ENCODE measurements at places on chromosomes 2 and 18. TPM values are rescaled to one million over a fixed set of nuclear protein-coding genes. Genes with fewer than 3 reads are reported as not detected.

GRCh38 chr2:175606010-175606841 lies 395.8 kb downstream of the LNPK start:
- DNase-seq = no peak

DNA sequence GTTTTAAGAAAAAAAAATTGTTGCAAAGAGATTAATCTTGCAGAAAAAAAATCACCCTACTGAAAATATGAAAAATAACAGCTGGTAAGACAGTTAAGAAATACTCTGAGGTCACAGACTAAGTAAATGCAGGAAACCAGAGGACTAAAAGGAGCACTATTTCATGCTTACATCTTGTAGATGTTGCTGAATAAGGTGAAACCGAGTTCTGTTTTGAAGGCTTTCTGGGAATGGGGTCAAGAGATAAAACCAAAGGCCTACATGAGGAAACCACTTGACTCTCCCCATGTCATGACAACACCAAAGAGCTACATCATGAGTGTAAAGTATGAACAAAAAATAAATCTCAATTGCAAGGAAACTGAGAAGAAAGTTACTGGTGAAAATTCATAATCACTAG lies 197.6 kb downstream of the LRP1B start:
- DNase-seq = no peak

- no peak for DNase-seq
These were observed 4.9 kb upstream of the RFX8 start for GRCh38 chr2:101479810-101480209.

- no peak for DNase-seq
These were observed 72.5 kb downstream of the GCA start for GRCh38 chr2:162416446-162416845.

DNA sequence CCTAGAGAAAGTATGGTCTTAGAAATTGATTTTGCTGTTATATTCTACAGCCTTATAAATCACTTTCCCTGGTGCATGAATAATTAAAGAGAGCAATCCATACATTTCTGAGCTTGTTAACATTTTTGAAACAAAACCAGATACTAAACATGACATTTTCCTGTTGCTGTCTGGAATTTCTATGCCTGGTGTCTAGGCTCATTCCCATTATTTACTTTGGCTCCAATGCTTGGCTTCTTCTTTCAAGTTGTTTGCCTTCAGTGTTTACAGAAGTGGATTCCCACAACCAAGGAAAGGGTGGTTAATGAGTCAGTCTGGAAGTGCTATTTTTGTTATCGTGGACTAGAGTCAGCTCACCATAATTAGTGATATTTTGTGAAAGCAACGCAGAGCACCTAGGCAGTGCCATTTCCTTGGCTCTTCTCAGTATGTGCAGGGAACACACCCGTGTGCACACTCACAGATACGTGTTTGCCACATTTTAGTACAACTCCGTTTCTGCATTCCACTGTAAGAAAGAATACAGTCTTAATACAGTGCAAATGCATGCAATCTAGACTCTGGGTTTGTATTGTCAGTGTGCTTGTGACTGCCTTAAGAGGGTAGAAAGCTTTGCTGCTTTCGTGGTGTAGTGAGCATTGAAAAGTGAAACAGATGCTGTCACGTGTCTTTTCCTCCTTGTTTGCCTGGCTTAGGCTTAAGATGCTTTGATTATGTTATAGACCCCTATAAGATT lies 185.0 kb upstream of the RASGRP3 start:
- peak; percentile 22 for DNase-seq

- DNase-seq = no peak
These were observed 7.3 kb downstream of the IL1RN start for GRCh38 chr2:113134717-113135116.

- no peak for DNase-seq
These were observed 681.5 kb upstream of the FAM98A start for GRCh38 chr2:34280606-34281005.

- DNase-seq = no peak
These were observed 55.2 kb downstream of the STK39 start for GRCh38 chr2:168191955-168192785.

GRCh38 chr2:39947294-39948015 lies 168.4 kb upstream of the THUMPD2 start:
- DNase-seq = no peak

GRCh38 chr2:85353876-85354285 lies 447 bp downstream of the RETSAT start:
- peak; percentile 85 for DNase-seq

DNA sequence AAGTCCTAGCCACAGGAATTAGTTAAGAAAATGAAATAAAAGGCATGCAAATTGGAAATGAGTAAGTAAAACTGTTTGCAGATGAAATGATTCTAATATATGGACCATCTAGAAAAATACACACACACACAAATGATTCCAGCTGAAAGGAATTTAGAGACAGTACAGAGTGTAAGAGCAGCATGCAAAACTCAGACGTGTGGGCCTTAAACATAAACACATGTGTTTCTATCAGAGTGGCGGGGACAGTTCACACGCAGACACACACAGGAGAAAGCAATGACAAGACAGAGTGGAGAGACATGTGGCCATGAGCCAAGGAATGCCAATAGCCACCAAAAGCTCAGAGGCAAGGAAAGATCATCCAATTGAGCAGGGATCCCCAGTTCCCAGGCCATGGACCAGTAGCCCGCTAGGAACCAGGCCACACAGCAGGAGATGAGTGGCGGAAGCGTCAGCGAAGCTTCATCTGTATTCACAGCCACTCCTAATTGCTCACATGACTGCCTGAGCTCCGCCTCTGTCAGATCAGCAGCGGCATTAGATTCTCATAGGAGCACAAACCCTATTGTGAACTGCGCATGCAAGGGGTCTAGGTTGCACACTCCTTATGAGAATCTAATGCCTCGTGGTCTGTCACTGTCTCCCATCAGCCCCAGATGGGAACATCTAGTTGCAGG lies 155.4 kb downstream of the ARL4C start:
- no peak for DNase-seq

- DNase-seq = no peak
These were observed 209.5 kb upstream of the HAAO start for GRCh38 chr2:43001787-43002468.

STAT4 gene
- total RNA-seq = 2.0 TPM

FAM136A gene
- 44.0 TPM for total RNA-seq

CYTIP gene
- 5.9 TPM for total RNA-seq

PLA2R1 gene
- 3.2 TPM for total RNA-seq

ASTL gene
- 0.82 TPM for total RNA-seq

NPPC gene
- not detected for total RNA-seq
